ENCODE measurements at places on chromosomes 7 and 10. TPM values are rescaled to one million over a fixed set of nuclear protein-coding genes. Genes with fewer than 3 reads are reported as not detected.

GRCh38 chr10:43983405-43983804, 334.7 kb upstream of the ZNF32 start:
- DNase-seq, result no peak

Gene ZNF727
- total RNA-seq, result 2.3 TPM

GRCh38 chr10:25843551-25844170, 90.4 kb upstream of the MYO3A start:
- no peak for DNase-seq

Gene C1QL3
- total RNA-seq, result not detected

- DNase-seq, result peak; percentile 25
Measured at GRCh38 chr7:23373151-23374004, 74.2 kb downstream of the MALSU1 start.

- no peak for DNase-seq
Measured at GRCh38 chr7:128108641-128109423, 77.6 kb upstream of the LRRC4 start.

All from T-cell (primary cell).